Transverse colon (tissue), 4 donors: ENCODE measurements at places on chromosomes 11 and 22. TPM values are rescaled to one million over a fixed set of nuclear protein-coding genes. Genes with fewer than 3 reads are reported as not detected.
A peak's percentile ranks its signal among the peaks of the same experiment; 100 is the strongest.

The PATE4 gene
- not detected for total RNA-seq

The HARBI1 gene
- 3.1 TPM for total RNA-seq

- no peak overlapping the region for H3K27ac ChIP-seq
- no peaks in the 10 kb centered on the region for H3K36me3 ChIP-seq
- no peaks in the 10 kb centered on the region for H3K27me3 ChIP-seq
- no peak overlapping the region for H3K4me3 ChIP-seq
- no peaks in the 10 kb centered on the region for H3K4me1 ChIP-seq
Observed at GRCh38 chr22:33461698-33462434, 403.7 kb upstream of the SYN3 start.

- peak overlapping the region; percentile 99 for H3K27ac ChIP-seq
- no peaks in the 10 kb centered on the region for H3K36me3 ChIP-seq
- DNase-seq, result no peak
- H3K4me3 ChIP-seq, result no peak overlapping the region
- no peaks in the 10 kb centered on the region for H3K27me3 ChIP-seq
Observed at GRCh38 chr11:78415338-78415737, 2.3 kb downstream of the GAB2 start.

DNA sequence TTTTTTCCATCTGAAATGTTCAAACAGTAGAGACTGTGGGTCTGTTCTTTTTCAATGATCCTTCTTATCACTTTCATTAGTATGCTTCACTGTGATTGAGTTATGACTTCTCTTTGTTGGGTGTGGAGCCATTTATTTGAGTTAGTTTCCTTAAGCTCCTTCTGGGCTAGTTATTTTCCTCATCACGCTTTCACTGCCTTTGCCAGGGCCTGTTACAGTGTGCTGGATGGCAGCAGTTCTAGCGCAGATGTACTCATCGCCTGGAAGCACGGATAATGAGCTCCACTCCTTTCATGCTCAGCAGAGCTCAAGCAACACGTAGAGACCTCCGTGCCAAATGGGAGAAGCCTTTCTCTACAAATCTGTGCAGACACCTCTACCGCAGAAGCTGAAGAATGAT lies 7.0 kb upstream of the ARHGAP42 start:
- H3K4me3 ChIP-seq, result no peak overlapping the region
- H3K4me1 ChIP-seq, result peaks cover 22% of the 10 kb centered on the region
- H3K27me3 ChIP-seq, result no peaks in the 10 kb centered on the region

- H3K27ac ChIP-seq, result no peak overlapping the region
- H3K4me3 ChIP-seq, result no peak overlapping the region
- H3K4me1 ChIP-seq, result no peaks in the 10 kb centered on the region
Observed at GRCh38 chr11:114864896-114865295, 186.6 kb downstream of the NXPE2 start.

GRCh38 chr11:33912405-33913361 lies 20.8 kb upstream of the LMO2 start:
- H3K4me3 ChIP-seq, result no peak overlapping the region
- H3K36me3 ChIP-seq, result no peaks in the 10 kb centered on the region
- no peaks in the 10 kb centered on the region for H3K27me3 ChIP-seq
- no peak for DNase-seq
- no peaks in the 10 kb centered on the region for H3K4me1 ChIP-seq
- peak overlapping the region; percentile 38 for H3K27ac ChIP-seq

DNA sequence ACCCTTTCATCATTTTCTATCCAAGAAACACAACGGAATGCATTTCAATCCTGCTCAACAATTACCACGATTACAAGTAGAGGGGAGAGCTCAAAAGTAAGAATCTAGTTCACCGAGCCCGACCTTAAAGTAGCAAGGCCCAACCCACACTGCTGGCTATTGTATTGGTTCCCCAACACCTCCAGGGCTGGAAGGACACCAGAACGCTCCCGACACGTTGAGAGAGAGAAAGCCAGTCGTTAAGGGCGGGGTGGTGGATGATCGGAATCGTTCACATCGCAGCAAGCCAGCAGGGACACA lies 690 bp downstream of the CKAP5 start:
- peak overlapping the region; percentile 96 for H3K27ac ChIP-seq
- DNase-seq, result no peak
- H3K36me3 ChIP-seq, result no peaks in the 10 kb centered on the region
- H3K27me3 ChIP-seq, result no peaks in the 10 kb centered on the region
- peaks cover 10% of the 10 kb centered on the region for H3K4me1 ChIP-seq

GRCh38 chr22:42661985-42662831 lies 13.0 kb upstream of the CYB5R3 start:
- H3K27me3 ChIP-seq, result peaks cover 8% of the 10 kb centered on the region
- peak overlapping the region; percentile 28 for H3K27ac ChIP-seq
- H3K36me3 ChIP-seq, result no peaks in the 10 kb centered on the region
- H3K4me1 ChIP-seq, result peaks cover 10% of the 10 kb centered on the region
- peak overlapping the region; percentile 39 for H3K4me3 ChIP-seq
